ENCODE measurements at places on chromosomes 16 and 17.
A peak's percentile ranks its signal among the peaks of the same experiment; 100 is the strongest.

- DNase-seq, result no peak
Measured at GRCh38 chr17:73342050-73342522, 30.3 kb upstream of the CDC42EP4 start.

DNA sequence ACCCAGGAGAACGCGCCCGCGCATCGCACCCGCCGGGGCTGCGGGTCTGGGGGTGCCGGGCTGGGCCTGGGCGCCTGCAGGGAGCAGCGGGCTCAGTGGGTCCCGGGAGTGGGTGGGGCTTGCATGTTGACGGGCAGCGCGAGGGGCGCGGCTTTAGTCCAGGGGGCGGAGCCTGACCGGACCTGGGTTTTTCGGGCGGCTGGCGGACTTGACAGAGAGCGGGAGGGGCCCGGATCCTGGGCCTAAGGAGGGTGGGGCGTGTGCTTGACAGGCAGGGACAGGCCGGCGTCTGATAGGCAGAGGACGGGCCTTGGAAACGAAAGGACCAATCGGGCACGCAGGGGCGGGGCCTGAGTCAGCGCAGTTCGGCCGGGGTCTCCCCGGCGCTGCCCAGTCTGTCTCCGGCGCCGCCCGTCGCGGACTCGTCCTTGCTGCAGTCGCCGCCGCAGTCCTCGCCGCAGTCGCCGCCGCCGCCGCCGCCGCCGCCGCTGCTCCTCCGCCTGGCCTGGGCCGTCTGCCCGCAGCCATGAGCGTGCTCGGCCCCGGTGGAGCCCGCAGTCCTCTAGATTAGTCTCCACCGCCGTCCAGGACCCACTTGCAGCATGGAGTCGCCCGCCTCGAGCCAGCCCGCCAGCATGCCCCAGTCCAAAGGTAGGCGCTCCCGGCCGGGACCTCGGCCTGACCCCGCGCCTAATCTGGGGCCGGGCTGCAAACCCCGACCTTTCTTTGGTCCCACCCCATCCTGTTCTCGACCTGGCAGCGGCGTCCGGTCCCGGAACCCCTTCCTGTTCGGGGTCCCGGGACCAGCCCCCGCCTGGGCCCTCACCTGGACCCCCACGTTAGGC, at the start of gene MAP2K3:
TSS of gene MAP2K3 (plus strand) at position 393 of the 845 bp plus-strand sequence. CDS start at position 603, 210 bp downstream.
- DNase-seq, result peak; percentile 99

DNA sequence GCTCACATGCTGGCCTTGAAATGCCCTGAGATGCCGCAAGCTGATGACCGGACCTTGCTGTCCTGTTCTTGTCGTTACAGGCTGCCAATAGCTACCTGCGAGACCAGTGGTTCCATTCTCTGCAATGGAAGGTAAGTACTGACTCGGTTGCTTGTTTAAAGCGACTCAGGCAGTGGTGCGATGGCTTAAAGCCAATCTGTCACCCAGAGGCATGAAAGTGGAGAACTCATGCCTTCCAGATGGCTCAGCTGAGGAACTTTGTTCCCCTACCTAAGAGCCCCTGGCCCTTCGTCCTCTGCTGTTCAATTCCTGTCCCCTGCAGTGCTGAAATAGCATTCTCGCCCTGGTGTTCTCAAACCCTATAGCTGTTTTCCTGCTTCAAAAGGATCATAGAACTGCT, 158.3 kb upstream of the PLCG2 start:
- DNase-seq, result no peak

- no peak for DNase-seq
Measured at GRCh38 chr16:66687906-66688625, 8.5 kb downstream of the CMTM4 start.

DNA sequence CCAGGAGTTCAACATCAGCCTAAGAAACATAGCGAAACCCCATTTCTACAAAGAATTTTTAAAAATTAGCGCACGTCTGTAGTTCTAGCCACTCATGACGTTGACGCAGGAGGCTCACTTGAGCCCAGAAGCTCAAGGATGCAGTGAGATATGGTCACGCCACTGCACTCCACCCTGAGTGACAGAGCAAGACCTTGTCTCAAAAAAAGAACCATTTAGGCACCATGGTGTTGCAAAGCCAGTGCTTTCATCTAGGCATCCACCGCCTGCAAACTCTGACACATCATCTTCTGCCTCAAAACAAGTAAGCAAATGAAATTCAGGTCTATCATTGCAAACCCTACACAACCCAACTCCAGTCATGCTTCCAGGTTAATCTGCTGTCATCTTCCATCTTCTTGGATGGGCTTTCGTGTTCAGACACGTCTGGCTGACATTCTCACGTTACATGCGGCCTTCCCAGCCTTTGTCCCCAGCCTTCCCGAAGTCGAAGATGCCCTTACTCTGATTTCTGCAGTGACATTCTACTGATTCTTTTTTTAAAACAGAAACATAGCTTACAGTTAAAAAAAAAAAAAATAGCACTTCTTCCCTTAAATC, 8.9 kb downstream of the ANKRD11 start:
- no peak for DNase-seq

DNA sequence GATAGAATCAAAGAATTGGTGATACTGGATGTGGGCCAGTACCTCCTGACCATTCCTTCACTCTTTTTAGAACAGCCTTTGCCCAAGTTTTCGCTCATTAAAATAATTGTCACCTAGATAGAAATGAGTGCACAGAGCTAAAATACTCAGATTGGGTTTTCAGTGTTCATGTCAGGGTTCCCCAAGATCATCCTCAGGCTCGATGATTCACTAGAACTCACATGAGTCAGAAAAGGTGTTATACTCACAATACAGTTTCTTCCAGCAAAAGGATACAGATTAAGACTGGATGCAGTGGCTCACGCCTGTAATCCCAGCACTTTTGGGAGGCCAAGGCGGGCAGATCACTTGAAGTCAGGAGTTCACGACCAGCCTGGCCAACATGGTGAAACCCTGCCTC, 19.9 kb downstream of the ERCC4 start:
- DNase-seq, result no peak

GRCh38 chr16:8403978-8404749, 186.1 kb downstream of the TMEM114 start:
- no peak for DNase-seq

- no peak for DNase-seq
Measured at GRCh38 chr16:50234771-50235556, 31.4 kb upstream of the ADCY7 start.

All from activated T-cell treated with anti-CD3 and anti-CD28 coated beads, Interleukin-2, amount 50 U/mL, for 72 hours (primary cell).